CD4-positive, alpha-beta T cell treated with Interleukin-15 for 1 hour (primary cell): ENCODE measurements at places on chromosomes 12 and 14.

DNA sequence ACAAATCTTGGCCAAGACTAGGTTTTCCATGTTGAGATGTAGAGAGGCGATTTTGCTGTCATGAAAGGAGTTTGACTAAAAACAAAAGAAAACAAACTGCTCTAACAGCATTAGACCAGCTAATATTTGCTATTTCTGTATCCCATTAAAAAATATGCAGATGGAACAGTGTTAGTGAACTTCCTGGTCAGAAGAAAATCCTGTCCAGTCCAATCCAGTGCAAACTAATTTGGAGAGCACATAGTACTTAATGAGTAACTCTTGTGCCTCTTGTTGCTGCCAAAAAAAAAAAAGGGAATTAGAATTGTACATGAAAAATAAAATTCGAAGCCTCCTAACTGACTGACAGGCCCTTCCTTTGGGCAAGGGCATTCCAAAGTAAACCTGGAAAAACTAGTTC lies 298.8 kb downstream of the ETNK1 start:
- DNase-seq: no peak

DNA sequence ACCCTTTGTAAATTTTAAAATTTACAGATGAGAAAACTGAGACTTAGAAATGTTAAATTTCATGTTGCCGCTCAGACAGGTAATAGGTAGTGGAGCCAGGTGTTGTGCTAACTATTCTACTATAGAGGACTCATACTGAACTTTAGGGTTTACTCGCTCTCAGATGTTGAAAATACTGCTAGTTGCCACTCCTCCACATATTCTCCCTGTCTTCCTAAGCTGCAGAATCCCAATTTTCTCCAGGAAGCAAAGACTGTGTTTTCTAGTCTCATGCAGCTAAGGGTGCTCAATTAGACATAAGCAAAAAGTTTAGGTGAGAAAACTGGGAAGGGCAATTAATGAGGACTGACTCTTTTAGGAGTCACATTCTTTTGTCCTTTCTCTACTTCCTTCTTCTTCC lies 612.3 kb downstream of the KCNH5 start:
- DNase-seq: no peak

- DNase-seq: no peak
These were observed 579.0 kb downstream of the LRFN5 start for GRCh38 chr14:42185718-42186117.

DNA sequence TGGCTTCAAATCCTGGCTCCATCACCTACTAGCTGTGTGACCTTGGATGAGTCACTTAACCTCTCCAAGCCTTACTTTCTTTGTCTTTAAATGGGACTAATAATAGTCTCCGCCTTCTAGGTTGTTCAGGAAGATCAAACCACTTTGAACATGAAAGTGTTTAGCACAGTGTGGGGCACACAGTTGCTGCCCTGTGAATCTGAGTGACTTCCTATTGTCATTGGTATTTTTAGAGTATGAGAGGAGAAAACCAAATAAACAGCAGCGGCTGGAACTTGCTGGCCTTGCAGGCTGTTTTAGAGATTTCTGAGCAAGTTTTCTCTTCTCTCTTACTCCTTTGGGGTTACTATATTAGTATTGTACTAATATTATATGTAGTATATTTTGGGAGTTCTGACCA lies 120.7 kb upstream of the MYL2 start:
- no peak for DNase-seq

DNA sequence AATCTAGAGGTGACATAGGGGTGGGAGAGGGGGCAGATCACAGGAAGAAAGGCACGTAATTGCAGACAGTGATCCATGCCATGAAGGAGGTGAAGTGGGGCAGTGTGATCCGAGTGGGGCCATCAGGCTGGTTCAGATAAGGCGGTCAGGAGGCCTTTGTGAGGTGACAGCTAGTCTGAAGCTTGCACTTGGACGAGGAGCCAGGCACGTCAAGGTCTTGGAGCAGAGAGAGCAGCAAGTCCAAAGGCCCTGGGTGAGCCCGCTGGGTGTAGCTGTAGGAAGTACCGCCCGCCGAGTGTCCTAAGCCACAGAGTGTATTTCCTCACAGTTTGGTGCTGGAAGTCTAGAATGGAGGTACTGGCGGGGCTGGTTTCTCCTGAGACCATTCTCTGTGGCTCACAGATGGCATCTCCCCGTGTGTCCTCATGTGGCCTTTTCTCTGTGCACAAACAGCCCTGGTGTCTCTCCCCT lies 23.6 kb downstream of the RHOF start:
- no peak for DNase-seq

GRCh38 chr14:74618078-74618952 lies 6.3 kb upstream of the LTBP2 start:
- peak; percentile 76 for DNase-seq

DNA sequence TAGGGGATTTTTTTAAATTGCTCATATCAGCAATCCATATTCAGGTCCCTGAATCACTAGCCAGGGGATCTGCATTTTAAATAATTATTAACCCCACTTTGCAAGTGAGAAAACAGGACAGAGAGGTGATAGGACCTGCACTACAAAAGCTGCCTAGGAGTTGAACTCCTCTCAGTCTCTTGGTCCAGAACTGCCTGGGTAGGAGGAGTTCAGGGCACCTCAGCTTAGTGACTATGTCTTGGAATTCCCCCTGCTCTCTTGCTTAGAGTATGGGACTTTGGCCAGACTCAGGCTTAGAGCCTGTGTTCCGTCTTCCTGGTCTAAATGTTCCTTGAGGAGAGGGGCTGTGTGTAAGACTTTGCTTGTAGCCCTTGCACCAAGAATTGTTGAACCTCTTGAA lies 68.2 kb upstream of the WSCD2 start:
- no peak for DNase-seq

GRCh38 chr12:51793201-51793600 lies 55.3 kb downstream of the FIGNL2 start:
- no peak for DNase-seq

DNA sequence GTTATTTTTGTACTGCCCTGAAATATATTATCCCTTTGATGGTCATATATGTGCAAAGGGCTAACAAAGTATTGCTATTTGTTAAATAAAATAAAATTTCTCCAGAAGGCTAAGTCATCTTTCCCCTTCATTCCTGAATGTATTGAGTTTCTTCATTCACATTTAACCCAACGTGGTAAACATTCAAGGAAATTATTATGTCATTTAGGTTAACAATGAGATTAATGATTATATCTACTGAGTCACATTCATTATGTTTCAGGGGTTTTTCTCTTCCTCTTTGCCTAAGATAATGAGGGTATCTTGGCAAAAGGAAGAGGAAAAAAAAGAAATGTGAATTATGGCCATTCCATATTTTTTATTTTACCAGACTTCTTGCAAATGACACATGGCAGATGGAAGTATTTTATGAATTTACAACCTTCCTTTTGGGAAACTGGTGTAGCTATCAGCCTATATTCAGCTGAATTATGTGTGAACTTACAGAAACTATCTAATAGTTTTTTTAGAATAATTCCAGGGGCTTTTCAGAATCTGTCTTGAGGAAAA lies 27.2 kb downstream of the TSPAN8 start:
- DNase-seq: no peak

- peak; percentile 37 for DNase-seq
These were observed 15.9 kb downstream of the KCTD10 start for GRCh38 chr12:109461049-109461845.

DNA sequence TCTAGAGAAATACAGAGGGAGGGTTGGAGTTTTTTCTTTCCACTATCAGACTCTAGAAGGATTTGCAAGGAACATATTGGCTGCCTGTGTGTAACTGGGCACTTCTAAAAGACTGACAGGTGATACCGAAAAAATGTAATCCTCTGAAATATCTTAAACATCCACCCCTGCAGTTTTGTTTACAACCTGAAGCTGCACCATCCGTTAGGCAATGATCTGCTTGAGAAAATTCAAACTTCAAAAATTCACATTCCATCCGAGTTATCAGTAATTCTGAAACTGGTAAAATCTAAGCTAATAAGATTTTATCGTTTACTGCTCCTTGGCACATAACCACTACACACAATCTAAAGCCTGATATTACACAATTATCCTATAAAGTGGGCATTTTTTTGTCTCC lies 528.6 kb downstream of the FUT8 start:
- no peak for DNase-seq

DNA sequence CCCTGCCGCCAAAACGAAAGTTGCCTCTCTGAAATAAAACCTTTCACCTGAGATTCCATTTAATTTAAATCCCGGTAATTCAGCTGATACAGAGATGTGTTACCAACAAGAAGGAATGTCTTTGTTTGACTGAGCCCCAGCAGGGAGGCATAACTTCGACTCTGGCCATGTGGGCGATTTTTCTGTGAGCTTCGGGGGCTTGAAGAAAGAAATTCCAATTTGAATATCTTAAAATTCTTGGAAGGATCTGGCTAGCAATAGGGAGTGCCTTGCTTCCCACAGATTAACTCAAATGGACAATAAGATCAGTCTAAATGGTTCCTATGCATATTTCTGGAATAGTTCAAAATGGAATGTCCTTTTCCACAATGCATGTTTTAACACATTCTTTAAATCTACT lies 252.5 kb upstream of the TMPO start:
- DNase-seq: no peak

DNA sequence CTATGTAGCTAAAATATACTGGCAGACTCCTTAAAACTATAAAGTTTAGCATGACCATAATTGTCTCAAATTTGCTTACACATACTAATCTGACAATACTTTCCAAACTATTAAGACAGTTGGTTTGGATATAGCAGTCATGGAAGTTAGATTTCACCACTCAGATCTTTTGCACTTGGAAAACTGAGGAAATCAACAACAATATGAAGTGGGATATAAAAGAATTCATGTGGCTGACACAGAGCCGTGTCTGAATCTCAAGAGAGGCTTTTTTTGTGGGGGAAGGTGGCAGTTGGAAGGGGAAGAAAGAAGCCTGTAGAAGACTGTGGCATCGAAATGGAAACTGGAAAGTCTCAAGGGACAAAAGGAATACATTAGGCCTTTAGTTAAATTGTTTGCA lies 166.6 kb upstream of the FLRT2 start:
- DNase-seq: no peak
